ENCODE measurements at places on chromosomes 2 and 18. TPM values are rescaled to one million over a fixed set of nuclear protein-coding genes. Genes with fewer than 3 reads are reported as not detected.

The POTEI gene
- not detected for total RNA-seq

The TRIM54 gene
- total RNA-seq = not detected

The SP9 gene
- total RNA-seq = 1.3 TPM

The ALKAL2 gene
- not detected for total RNA-seq

The CYP1B1 gene
- total RNA-seq = 9.8 TPM

GRCh38 chr2:148966438-148966758 lies 72.1 kb upstream of the LYPD6B start:
- DNase-seq = no peak
- H3K27me3 ChIP-seq = peaks cover 9% of the 10 kb centered on the region
- no peak overlapping the region for H3K4me3 ChIP-seq
- no peaks in the 10 kb centered on the region for H3K4me1 ChIP-seq
- no peak overlapping the region for H3K27ac ChIP-seq
- no peaks in the 10 kb centered on the region for H3K36me3 ChIP-seq

DNA sequence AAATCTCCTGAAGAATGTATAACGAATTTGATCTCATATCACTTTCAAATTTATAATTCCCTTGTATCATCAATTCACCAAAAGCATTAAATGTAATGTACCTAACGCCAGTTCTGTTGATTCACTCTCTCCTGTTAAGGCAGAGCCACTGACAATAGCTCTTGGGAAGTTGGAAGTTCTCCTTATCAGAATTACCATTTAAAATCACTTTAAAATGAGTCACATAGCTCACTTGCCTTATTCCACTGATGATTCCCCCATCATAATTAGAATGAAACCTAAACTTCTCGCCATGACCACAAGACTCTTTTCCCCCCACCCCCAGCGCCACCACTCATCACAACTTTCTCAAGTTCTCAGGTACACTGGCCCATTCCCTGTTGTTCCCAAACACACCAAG lies 117.1 kb downstream of the PID1 start:
- no peaks in the 10 kb centered on the region for H3K27me3 ChIP-seq
- H3K36me3 ChIP-seq = no peaks in the 10 kb centered on the region
- no peak for DNase-seq
- H3K4me1 ChIP-seq = no peaks in the 10 kb centered on the region

- no peaks in the 10 kb centered on the region for H3K4me1 ChIP-seq
- H3K4me3 ChIP-seq = no peak overlapping the region
- no peak for DNase-seq
- H3K36me3 ChIP-seq = no peaks in the 10 kb centered on the region
- H3K27ac ChIP-seq = no peak overlapping the region
Measured at GRCh38 chr2:25161055-25161781, 7.2 kb downstream of the POMC start.

- no peak overlapping the region for H3K27ac ChIP-seq
- no peak for DNase-seq
- peaks cover 14% of the 10 kb centered on the region for H3K4me1 ChIP-seq
- no peaks in the 10 kb centered on the region for H3K27me3 ChIP-seq
Measured at GRCh38 chr2:172428832-172429210, 1.4 kb downstream of the ITGA6 start.

- H3K4me3 ChIP-seq = no peak overlapping the region
- no peaks in the 10 kb centered on the region for H3K36me3 ChIP-seq
- DNase-seq = no peak
- H3K4me1 ChIP-seq = no peaks in the 10 kb centered on the region
Measured at GRCh38 chr18:51401912-51402311, 204.4 kb upstream of the MEX3C start.

DNA sequence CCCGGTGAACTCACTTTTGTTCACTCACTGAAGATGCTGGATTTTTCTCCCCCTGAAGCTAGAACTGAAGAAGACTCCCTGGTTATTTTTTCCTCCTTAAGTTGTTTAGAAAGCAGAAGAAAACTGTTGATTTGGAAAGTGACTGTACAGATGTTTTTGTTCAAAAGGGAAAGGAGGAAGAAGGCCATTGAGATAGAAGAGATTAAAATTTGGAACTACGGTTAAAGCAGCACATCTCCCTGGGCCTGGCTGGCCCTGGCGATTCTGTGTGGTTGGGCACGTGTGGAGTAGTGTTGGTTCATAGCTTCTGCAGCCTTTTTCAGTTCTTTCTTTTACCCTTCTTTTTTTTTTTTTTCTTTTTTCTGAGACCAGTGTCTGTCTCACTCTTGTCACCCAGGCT lies 109.2 kb downstream of the MAP4K4 start:
- H3K36me3 ChIP-seq = no peaks in the 10 kb centered on the region
- peak overlapping the region; percentile 85 for H3K27ac ChIP-seq
- H3K27me3 ChIP-seq = no peaks in the 10 kb centered on the region
- peaks cover 71% of the 10 kb centered on the region for H3K4me1 ChIP-seq

DNA sequence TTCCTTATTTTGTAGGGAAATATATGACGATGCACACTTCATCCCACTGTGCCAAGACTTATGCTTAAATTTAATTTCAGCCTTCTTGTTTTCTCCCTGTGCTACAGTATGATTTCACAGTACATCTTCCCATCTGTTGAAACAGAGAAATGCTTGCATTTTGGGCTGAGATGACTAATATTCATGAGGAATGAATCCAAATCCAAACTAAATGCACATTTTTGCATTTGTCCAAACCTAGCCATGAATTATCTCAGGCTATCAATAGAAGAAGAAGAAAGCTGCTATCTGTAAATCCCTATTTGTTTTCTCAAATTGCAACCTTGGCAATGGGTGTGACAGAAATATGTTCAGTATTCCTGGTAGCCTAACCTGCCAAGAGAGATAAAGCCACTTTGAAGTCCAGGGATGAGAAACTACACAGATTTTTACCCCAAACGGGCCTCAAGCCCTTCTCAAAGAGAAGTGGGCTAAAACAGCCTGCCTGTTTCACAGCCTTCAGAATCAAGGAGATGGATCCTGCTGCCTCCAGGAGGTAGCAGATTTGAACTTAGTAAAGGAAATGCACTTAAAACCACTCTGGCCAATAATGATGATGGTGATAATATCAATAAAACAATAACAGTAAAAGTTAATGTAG lies 306.9 kb upstream of the NT5C1B start:
- H3K4me3 ChIP-seq = no peak overlapping the region
- no peak overlapping the region for H3K27ac ChIP-seq
- H3K36me3 ChIP-seq = no peaks in the 10 kb centered on the region
- DNase-seq = no peak
- H3K4me1 ChIP-seq = peaks cover 5% of the 10 kb centered on the region
